Pancreas (tissue), 10 donors: ENCODE measurements at places on chromosomes 13 and 19. TPM values are rescaled to one million over a fixed set of nuclear protein-coding genes. Genes with fewer than 3 reads are reported as not detected.

CEACAM16 gene
- polyA plus RNA-seq, result not detected

CALR gene
- 263 TPM for polyA plus RNA-seq

CBY2 gene
- not detected for polyA plus RNA-seq

PSG11 gene
- not detected for polyA plus RNA-seq

SEMA6B gene
- 4.4 TPM for polyA plus RNA-seq

MAU2 gene
- 32.3 TPM for polyA plus RNA-seq

SYT3 gene
- polyA plus RNA-seq, result 0.30 TPM

UHRF1 gene
- polyA plus RNA-seq, result 0.45 TPM

KLF2 gene
- polyA plus RNA-seq, result 3.4 TPM

ADAMTS10 gene
- 106 TPM for polyA plus RNA-seq

DNA sequence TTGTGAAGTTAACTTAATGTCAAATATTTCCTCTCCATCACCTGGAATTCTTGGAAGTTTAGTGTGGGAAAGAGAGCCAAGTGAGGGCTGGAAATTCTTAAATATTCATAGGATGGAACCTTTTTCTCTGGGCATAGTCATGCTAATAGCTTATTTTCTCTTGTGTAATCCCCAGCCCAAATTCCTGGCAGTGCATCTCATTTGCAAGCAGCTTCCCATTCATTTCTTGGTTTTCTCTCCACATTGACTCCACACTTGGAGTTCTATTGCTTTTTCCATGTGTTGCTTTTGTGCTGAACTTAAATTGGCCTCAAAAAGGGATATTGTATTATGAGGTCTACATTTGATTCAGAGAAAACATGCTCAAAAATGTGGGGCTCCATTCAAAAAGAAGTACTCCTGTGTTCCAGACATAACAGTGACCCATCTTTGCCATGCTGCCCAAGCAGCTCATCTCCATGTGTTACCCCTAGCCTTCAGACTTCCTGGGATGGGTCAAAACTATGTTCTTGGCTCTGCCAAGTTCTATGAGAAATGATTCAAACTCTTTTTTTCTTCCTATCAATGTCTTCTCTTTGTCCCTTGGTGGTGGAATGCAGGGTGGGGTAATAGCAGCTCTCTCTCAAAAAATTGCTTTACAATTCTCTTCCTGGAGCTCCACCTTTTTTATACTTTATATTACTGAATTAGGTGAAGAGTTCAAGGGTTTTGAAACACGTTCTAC is 2471.5 kb downstream of the PCDH9 start:
- no peak for DNase-seq

GRCh38 chr13:80168089-80168850 is 172.7 kb downstream of the SPRY2 start:
- DNase-seq, result no peak

GRCh38 chr19:51371186-51371690 is 1.2 kb downstream of the NKG7 start:
- DNase-seq, result no peak

DNA sequence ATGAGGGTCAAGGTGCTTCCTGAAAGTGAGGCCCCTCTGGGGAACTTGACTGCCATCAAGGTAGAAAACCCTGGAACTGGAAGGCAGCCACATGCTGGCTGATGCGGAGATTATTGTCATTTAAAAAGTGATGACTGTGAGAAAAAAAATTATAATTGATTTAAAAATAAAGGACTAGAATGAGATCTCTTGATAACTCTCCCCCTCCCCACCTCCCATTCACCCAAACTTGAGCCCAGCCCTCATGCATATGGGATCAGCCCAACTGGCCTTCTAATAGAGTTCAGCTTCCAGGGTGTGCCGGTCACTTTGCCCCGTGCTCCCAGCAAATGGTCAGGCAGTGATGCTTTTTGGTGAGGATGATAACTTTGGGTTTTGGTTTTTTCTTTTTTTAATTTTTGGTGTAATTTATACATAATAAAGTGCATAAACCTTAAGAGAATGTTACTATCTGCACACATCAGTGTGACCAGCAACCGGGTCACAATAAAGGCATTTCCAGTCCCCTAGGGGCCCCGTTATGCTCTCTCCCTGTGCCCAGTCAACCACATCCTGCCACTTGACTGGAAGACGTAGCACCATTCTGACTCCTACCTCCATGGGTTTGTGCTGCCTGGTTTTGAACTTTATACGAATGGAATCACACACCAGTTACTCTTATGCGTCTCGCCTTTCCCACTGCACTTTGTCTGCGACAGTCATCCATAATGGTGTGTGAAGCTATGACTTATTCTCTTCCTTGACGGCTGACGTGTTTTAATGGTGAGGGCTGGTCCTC is 187.9 kb downstream of the USP12 start:
- DNase-seq, result no peak

GRCh38 chr13:31846961-31847752 is 107.8 kb downstream of the RXFP2 start:
- DNase-seq, result no peak

DNA sequence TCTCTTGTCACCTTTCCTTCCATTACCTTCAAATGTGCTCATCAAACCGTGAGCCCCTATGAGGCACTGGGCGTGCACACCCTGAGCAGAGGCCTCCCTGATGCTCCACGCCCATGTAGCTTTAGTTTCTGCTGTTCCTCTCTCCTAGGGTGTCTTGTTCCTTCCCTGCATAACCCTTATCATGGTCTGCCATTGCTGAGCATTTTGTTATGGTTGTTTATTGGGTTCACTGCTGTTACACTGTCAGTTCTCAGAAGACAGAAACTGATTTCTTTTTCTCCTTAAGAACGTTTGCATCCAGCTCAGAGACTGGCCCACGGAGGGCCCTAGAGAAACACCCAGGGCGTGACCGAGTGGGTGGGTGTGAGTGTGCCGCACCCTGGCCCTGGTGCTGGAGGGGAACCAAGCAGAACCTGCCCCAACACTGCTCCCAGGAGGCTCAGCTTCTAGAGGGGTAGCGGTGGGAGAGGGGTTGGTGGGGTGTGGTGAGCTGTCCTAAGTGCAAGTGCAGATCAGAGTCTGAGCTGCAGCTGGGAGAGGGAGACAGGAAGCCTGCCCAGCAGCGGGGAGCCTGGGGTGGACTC is 61.4 kb upstream of the URI1 start:
- DNase-seq, result no peak

- DNase-seq, result no peak
Observed at GRCh38 chr13:60118696-60119400, 44.9 kb downstream of the DIAPH3 start.

DNA sequence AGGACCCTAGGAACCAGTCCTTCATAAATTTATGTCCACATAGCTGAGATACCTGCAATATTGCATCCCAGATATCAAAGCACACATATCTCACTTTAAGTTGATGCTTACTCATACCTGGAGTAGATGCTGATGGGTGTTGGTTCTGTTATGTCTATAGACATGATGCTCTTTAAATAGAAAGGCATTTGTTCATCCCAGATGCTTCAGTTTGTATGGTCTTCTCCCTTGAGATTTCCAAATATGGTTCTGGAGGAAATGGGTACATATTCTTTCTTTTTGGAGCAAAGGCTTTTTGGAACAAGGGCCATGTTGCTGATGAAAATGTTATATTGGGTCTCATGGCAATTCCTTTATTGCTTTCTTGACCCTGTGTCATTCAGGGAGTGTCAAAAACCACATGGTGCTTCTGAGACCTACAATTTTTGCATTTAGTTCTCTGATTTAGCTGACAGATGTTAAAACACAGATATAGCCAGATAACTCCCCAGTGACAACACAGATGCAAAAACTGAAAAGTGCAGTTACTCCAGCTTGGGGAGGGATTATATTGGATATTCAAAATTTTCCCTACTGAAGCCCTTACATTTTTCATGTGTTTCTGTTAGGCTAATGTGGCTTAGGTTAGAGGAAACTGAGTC is 211.4 kb downstream of the KCNRG start:
- no peak for DNase-seq

DNA sequence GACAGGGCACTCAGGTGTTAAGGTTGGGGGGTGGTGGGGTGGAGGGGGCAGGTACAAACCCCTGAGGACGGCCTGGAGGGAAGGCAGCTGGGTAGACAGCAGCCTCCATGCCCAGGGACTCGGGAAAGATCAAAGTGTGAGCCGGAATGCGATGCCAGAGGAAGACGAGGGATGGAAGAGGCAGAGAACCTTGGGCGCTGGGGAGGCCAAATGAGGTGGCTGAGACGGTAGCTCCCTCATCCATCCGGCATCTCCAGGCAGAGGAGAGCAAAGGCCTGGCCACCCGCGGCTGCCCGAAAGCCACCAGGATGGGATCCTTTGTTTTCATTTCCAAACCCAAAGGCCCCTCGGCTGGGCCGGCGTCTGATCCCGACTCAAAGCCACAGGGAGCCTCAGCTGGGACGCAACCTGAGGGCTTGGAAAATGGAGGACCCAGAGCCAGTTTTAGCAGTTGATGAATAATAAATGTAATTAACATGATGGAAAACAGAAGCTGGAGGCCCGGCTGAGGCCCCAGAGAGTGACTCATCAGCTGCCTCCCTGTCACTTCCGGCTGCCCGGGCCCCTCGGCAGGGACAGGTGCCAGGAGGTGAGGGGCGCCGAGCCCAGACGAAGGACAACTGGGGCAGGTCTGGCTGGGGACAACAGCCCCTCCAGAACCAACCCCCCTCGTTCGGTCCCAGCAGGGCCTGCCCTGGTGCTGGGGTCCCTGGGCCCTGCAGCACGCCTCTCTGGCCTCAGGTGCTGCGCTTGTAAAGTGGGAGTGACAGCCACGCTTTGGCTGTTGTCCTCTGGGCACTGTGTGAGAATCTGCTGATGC is 61.6 kb downstream of the CEBPG start:
- DNase-seq, result peak; percentile 56

- DNase-seq, result no peak
Observed at GRCh38 chr19:52923778-52924593, 758 bp upstream of the ZNF888 start.

GRCh38 chr19:13985771-13986347 is 20.3 kb downstream of the RFX1 start:
- no peak for DNase-seq

GRCh38 chr13:110411688-110412059 is 104.6 kb downstream of the COL4A2 start:
- DNase-seq, result no peak

- DNase-seq, result no peak
Observed at GRCh38 chr19:15507068-15508034, 974 bp upstream of the CYP4F22 start.

- no peak for DNase-seq
Observed at GRCh38 chr13:77034881-77035280, 7.9 kb upstream of the FBXL3 start.

GRCh38 chr13:92609376-92609775 is 617.2 kb upstream of the GPC6 start:
- no peak for DNase-seq

DNA sequence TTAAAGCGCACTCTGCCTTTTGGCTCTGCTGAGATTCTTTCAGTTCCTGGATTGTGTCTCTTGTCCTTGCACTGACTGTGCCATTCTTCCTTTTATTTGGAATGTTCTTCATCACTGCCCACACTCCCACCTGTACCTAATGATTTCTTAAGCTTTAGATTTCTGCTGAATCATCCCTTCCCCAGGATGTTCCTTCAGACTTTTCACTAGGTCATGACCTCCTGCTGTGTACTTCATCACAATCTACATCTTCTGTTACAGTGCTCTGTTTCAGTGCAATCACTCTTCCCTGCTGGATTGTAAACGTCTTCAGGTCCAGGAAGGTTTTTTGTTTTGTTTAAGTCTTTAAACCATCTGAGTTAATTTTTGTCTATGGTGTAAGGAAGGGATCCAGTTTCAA is 281.0 kb downstream of the ATP8A2 start:
- no peak for DNase-seq

DNA sequence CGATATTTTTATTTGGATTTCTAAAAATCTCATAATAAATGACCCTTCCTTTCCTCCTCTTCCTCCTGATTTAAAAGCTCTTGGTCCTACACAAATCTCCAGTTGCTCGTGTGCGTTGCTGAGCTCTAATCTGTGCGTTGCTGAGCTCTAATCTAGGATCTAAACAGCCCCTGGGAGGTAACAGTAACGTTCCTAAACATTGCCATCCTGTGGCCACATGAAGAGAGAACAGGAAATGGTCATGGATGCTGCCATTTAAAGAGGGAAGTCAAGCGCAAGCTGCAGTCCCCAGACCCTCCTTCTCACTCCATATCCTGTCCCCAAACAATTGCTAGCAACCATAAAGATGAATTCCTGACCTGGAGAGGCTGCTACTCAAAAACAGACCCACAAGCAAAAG is 170.8 kb downstream of the NUFIP1 start:
- DNase-seq, result no peak

- DNase-seq, result no peak
Observed at GRCh38 chr19:10685210-10685609, 16.0 kb upstream of the QTRT1 start.
